ENCODE measurements at places on chromosomes 1 and 21. TPM values are rescaled to one million over a fixed set of nuclear protein-coding genes. Genes with fewer than 3 reads are reported as not detected.

The AQP10 gene
- total RNA-seq, result not detected

The AKNAD1 gene
- 0.18 TPM for total RNA-seq

The ARHGAP29 gene
- total RNA-seq, result 45.3 TPM

DNA sequence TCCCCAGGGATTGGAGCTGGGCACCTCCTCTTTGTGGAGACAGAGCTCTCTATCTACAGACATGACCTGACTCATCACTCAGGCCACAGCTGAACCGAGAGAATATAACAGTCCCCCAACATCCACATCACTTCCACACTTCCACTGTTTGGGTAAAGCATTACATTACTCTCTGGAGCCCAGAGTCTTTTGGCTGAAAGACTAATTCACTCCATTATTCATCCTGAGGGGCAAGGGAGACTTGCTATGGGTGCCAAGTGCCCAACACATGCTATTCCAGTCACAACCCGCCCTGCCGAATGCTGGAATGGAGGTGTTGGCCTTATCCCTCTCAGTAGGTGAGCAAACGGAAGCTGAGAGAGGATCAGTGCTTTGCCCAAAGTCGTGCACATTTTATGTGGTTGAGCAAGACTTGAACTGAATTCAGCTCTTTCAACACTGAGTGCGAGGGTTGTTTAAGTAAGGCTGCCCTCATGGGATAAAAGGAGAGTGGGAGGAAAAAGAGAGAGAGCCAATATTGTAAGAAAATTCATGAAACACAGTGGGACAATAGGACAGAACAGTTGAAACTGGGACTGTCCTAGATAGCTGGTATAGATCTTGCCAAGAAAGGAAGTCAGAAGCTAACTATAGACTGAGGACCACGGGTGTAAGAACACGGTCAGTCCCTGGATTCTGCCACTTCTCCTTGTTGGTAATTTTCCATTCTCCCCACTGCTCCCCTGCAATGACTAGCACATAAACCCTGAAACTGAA is 13.5 kb upstream of the CHI3L1 start:
- DNase-seq, result peak; percentile 81

DNA sequence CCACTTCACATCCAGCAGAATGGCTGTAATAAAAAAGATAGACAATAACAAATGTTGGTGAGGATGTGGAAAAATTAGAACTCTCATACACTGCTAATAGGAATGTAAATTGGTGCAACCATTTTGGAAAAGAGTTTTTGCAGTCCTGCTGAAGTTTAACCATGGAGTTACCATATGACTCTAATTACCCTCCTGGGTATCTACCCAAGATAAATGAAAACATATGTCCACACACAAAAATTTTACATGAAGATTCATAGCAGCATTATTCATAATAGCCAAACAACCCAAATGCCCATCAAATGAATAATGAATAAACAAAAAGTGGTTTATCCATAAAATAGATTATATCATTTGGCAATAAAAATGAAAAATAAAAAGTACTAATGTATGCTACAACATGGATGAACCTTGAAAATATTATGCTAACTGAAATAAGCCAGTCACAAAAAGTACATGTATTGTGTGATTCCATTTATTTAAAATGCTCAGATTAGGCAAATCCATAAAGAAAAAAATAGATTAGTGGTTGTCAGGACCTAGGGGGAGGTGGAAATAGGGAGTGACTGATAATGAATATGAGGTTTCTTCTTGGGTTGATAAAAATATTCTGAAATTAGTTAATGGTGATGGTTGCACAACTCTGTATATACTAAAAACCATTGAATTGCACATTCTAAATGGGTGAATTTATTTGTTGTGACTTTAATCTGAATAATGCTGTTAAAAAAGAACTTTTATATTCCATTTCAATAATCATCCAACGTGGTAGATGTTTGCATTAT is 26.4 kb downstream of the C4BPA start:
- no peak for DNase-seq

- DNase-seq, result no peak
Observed at GRCh38 chr21:30408782-30409494, 13.1 kb downstream of the KRTAP13-1 start.

DNA sequence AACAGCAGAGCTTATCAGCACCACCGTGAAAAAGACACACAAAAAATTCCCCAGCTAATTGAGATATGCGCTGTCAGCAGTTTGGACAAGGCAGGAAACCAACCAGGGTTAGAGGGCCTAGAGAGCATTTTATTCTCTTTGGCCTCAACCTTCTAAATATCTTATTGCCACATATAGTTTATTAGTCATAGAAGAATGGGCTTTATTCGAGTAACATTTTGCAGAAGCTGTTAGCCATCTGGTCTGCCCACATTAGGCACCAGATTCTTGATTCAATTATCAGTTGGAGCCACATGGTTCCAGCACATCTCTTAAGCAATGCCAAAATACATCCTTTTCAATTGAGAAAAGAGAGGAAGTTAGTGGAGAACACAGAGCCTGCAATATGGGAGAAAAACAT is 109.9 kb upstream of the CXADR start:
- DNase-seq, result peak; percentile 4

DNA sequence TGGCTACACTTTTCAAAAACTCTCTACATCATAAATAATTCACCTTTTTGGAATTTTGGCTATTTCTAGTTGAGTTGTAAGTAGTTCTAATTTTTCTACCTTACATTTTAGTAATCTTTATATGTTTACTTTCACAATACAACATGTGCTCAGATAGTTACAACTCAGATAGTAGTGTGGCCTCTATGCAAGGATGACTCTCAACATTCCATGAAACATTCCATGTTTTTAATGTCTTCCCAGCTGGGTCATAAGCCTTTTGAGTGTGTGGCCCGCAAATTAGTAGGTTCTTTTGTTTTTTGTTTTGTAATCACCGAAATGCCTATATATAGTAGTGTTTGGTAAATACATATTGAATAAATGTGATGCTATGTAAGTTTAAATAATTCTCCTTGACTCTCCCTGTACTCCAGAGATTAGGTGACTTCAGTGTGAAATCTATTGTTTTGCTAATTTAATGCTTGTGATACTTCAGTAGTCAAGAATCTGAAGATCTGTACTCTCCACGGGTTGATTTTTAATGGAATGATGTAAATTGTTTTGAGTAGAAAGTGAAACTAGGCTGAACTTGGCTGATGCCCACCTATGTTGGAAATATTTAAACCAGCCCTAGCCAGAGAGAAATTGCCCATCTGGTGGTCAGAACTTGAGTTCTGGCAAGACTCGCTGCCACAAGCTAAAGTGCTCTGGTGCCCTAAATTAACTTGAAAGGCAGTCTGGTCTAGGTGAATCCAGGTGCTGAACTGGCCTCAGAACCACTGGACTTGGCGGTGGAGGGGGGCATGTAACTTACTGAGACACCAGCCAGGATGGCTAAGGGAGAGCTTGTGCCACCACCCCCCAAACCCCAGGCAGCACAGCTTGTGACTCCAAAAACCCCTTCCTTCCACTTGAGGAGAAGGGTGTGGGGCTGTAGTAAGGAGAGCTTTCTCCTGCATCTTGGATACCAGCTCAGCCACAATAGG is 165.6 kb downstream of the USP25 start:
- DNase-seq, result peak; percentile 2

DNA sequence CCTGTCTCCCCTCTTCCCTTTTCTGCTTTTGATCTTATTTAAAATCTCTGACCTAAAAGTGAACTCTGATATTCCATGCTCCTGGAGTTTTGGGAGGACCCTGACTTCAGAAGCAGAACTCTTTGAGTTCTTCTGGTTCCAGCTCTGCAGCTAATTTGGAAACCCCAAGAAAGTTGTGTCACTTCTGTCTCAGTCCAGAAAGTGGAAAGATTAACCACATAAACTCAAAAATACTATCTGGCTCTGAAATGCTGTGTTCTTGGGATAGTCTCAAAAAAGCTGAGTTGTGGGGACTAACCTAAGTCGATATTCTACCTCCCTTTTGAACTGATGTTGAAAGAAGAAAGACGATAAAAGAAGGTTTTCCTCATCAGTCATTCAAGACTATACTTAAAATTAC is 59.8 kb downstream of the ITPKB start:
- no peak for DNase-seq

Measured in IMR-90 (cell line).